ENCODE measurements at places on chromosomes 7 and 10.

DNA sequence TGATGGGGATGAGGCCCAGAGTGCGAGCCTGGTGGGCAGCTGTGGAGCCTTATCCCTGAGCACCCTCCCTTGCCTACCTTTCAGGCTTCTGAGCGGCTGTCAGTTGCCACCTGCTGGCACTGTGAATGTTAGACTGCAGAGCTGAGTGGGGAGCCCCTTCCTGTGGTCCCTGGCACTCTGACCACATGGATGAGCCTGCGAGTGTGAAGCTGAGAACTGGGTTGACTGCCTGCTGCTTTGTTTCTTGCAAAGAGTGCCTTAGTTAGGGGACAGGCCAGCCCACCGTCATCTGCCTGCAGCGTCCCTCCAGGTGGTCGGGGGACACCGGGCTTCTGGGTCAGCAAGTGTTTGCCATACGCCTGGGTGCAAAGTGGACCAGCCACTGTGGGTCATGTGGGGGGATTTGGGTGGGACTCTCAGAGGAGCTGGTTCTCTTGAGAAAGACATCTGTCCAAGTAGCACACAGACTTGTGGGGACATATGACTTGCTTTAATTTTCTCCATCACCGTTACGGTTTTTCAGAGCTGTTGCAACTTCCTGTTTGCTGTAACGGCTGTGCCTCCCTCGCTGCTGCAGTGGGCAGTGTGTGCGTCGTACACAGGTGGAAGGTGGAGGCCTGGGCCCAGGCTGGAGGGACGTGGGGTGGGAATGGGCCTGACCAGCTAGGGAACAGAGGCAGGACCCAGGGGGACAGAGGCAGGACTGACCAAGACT, 13.7 kb downstream of the INPP5A start:
- no peak for DNase-seq

- peak; percentile 55 for DNase-seq
Observed at GRCh38 chr7:120996333-120996987, 7.9 kb downstream of the CPED1 start.

DNA sequence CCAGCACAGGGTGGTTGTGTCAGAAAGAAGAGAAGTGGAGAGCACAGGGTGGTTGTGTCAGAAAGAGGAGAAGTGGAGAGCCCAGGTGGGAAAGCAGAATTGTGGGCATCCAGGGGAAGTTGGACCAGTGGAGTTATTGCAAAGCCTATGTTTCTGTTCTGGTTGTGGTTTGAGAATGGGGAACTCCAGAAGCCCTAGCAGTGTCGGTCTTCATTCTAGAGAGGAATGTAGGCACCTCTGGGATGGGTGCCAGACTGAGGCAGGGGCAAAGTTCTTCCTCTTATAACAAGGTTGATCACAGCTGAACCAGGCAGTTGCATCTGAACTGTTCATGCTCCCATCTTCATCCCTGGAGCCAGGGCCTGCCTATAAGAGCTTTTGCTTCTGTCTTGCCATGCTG, 954 bp downstream of the FSCN3 start:
- no peak for DNase-seq

DNA sequence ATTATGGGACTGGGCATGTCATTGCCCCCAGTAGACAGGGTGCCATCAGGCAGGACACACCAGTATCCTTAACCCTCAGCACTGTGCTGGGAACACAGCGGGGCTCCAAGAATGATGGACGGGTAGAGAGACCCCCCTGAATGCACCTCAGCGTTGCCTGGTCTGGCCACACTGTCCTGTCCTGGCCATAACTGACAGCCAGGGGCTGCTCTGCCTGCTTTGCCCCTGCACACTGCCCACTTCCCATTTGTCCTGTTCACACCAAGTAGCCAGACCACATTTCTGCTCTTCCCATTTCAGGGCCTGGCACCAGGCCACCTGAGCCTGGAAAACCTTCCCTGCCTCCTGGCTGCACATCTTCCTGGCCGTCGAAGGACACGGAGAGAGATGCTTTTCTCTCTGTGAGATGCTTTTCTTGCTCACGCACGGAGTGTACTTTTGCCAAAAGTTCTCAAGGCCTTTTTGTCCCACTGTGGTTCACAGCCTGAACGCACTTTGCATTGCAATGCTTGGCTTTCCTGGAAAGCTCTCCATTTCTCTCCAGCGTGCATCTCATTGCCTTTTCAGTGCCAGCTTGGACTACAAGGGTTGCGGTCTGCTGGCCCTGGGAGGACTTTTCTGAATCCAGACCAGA, 131.0 kb upstream of the EEPD1 start:
- DNase-seq = no peak
